ENCODE measurements at places on chromosomes 5 and 9.

- DNase-seq = no peak
These were observed 280.4 kb downstream of the CDH9 start for GRCh38 chr5:26757941-26758340.

DNA sequence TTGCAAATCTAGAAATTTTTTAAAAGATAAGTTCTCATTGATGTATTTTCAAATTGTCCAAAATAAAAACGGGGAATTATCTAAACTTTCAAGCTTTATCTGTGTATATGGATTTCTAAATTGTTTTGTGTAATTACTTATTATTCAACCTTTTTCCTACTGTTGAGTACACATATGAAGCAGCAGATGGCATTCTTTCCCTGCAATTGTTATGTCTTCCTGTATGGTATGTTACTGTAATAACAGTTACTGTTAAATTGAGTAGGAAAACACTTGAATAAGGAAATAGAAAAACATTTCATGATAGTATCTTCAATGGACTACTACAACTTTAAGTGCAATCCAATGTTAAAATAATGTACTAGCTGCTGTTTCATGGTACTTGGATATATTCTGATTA is 124.8 kb downstream of the RANBP17 start:
- no peak for DNase-seq

DNA sequence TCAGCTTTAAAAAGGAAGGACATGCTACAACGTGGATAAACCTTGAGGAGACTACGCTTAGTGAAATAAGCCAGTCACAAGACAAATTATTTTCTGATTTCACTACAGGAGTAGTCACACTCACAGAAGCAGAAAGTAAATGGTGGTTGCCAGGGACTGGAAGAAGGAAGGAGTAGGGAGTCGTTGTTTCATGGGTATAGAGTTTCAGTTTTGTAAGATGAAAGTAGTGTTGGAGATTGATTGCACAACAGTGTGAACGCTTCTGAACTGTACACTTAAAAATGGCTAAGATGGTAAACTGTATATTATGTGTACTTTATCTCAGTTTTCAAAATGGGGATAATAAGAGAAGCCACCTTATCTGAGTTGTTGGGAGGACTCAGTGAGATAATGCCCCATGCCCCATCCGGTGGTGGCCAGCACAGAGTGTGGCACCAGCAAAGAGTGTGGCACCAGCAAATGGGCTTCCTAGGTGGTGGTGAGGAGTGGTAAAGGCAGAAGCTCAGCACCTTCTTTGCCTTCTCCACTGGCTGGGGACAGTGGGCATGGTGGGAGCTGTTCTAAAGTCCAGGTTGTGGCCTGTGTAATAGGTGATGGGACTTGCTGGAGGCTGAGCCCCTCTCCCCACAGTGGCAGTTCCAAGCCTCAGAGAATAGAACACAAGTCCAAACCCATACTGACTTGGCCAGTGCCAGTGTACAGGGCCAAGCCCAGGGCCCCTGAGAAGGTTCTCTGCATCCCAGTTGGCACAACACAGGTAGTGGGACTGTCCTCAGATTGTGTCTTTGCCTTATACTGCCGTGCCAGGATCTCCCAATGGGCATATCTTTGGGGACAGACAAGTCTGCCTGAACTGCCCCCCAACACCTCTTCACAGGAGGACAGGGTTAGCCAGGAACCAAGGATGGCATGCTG is 4.4 kb downstream of the SLC22A4 start:
- no peak for DNase-seq

DNA sequence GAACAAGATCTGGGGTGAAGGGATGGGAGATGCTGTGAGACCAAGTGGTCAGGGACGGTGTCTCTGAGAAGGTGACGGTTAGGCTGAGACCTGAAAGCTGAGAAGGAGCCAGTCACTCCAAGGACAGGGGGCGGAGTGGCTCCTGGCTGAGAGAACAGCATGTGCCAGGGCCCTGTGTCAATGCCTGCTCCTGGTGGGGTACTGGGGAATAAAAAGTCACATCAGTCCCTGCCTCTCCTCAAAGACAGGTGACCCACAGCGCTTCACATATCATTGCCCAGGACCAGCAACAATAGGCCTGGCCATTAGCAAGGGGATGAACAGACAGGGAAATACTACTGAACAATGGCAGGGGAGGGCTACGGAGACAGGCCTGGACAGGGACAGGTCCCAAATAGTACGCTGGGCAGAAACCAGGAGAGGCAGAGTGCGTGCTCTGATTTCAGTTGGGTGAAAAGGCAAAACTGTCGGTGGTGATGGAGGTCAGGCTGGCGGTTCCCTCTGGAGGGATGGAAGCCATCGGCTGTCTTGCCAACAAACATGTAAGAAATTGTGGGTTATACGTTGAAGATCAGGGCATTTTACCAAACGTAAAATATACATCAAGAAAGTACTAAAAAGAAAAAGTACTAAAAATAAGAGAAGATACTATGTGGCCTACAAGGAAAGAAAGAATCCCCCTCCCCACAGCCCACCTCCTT is 64.3 kb downstream of the C9orf50 start:
- no peak for DNase-seq

- no peak for DNase-seq
These were observed 89.6 kb downstream of the AMBP start for GRCh38 chr9:113988385-113989016.

DNA sequence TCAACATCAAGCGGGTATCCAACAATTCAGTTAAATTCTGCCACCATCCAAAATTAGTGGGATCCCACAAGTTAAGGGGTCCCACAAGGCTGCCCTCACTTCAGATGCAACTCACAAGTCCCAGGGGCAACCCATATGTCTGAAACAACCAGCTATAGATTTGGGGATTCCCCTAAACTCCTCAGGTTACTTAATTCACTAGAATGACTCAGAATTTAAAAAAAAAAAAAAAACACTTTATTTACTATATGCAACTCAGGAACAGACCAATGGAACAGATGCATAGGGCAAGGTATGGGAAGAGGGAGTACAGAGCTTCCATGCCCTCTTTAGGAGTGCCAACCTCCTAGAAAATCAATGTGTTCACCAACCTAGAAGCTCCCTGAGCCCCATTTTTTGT is 15.1 kb downstream of the AUH start:
- DNase-seq = no peak

DNA sequence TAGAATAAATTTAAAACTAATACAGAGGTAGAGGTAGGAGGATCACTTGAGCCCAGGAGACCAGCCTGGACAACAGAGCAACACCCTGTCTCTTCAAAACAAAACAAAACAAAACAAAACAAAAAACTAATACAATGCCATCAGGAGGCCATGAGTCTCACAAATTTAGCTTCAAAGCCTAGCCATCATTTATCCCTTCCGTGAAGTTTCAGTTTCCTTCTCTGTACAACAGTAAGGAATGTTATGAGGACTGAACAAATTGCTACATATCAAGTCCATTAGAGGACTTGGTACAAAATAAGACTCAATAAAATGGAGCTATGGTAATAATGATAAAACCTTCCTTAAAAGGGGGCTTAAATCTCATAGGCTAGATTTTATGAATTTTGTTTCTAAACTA is 60.8 kb downstream of the MAPKAP1 start:
- DNase-seq = no peak

- DNase-seq = no peak
These were observed 2111.3 kb downstream of the MAT2B start for GRCh38 chr5:165616490-165617405.

DNA sequence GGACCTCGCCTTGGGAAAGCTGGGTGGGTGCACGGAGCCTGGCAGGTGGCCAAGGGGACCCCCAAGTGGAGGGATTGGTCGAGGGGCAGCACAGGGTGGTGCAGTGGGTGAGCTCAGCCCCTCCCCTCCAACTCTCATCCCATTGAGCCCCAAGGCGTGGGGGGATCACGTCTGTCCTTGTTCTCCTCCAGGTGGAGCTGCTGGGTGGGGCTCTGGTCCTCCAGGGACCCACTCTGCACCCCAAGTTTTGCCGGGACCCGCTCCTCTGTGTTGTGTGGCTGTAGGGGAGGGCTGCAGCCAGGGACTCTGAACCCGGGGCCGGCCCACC is 3.6 kb upstream of the FUT7 start:
- no peak for DNase-seq

DNA sequence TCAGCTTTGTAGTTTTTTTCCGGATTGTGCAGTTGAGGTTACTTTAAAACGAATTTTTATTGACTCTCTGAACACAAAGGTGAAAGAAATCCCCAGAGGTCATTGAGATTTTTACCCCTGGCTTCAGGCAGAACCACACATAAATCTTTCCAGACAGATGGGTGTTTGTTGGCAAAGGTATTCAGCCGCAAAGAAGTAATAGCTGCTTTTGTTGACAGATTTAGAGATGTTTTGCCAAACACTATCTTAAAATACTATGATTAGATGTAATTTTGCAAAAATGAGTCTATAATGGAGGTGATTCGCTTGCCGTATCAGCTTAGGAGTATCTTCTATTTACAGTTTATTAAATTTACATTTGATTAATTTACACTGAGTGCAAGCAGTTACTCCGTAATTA is 418.3 kb upstream of the CLINT1 start:
- DNase-seq = no peak

DNA sequence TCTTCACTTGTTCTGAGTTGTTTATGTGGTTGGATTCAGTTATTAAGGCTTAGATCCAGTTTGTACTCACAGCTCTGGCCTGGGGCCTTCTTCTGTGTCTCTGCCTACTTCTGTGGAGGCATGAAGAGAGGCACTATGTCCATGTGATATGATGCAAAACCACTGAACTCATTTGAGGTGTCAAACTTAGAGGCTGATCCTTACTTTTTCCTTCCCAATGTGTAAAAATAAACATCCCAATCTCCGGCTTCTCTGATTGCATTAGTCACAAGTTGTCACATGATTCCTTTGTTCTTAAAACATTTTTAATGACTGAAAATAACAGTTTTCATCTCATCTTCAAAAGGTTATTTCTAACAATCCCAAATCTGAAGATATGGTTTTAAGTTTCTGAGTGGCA is 276.0 kb upstream of the RGMB start:
- DNase-seq = no peak

- no peak for DNase-seq
These were observed 32.2 kb upstream of the ROPN1L start for GRCh38 chr5:10409504-10409903.

DNA sequence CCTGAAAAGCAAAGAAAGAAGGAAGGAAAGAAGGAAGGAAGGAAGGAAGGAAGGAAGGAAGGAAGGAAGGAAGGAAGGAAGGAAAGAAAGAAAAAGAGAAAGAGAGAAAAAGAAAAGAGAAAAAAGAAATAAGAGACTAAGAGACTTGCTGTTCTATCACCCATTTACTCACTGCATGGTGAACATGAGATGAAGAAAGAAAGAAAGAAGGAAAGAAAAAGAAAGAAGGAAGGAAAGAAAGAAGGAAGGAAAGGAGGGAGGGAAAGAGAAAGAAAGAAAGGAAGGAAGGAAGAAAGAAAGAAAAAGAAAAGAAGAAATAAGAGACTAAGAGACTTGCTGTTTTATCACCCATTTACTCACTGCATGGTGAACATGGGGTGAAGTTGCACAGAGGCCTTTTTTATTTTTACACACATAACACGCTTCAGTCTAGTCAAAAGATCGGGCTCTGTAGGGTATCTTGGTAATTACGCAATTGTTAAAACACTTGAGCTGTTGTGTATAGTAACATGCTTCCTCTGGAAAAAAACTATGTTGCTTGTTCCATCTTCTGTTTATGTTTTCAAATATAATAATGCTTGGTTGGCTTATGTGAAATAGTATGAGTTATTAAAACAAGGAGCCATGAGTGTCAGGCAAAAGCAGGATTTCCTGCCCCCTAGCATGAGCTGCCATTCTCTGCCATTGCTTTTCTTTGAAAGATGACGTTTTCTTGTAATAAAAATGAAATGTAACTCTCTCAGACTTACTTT is 119.3 kb upstream of the ZNF608 start:
- no peak for DNase-seq

DNA sequence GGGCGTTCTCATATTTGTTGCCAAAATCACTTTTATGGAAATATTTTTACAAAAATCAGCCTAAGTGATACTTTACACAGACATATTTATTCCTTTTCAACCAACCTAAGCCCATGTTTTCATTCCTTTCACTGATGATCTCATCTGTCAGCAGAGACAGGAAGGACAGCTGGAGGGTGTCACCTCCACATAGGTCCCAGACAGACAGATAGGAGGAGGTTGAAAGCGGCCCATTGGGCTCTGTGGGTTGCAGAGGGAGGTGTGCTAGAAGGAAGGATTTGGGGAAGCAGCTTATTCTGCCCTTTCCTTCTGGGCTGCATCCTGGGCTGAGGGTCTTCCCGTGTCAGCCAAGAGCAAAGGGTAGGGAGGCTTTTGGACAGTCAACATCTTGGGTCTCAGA is 26.0 kb upstream of the SEMA4D start:
- DNase-seq = no peak

DNA sequence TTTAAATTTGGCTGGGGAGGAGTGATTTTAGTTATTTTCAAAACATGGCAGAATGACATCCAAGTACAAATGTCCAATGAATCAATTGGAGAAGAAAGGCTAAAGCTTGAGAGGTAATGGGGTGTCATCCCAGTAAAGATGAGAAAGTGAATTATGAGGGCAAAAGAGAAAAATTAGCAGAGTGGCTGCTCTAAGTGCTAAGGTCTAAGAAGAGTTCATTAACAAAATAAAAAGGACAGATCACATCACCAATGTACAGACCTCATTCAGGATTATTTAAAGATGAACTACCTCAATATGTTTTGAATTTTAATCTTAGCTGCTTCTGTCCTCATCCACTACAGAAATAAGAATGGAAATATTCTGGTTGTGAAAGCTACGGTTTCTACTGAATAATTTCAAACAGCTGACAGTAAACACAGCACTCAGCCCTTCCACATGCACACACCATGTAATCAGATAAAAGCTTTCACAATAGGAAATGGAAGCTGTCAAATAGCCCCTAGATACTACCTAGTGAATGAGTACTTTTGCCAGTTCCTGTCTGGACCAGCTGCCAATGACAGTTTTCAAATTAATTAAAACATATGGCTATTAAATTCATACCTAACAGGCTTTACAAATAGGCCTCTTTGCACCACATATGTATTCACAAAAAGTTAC is 171.5 kb downstream of the SSBP2 start:
- DNase-seq = no peak

GRCh38 chr5:96172436-96172835 is 210.8 kb upstream of the ELL2 start:
- no peak for DNase-seq

- DNase-seq = no peak
These were observed 145.6 kb downstream of the FBXL7 start for GRCh38 chr5:15645381-15646160.

GRCh38 chr5:157362012-157362411 is 96.1 kb downstream of the CYFIP2 start:
- DNase-seq = no peak

- DNase-seq = no peak
These were observed 88.0 kb downstream of the SLC44A1 start for GRCh38 chr9:105332471-105332870.

All from stimulated activated CD4-positive, alpha-beta T cell treated with anti-CD3 and anti-CD28 coated beads, Interleukin-2, amount 100 ng/mL, for 48 hours (primary cell).